DND-41 (cell line): ENCODE measurements at places on chromosomes 2 and 18.

DNA sequence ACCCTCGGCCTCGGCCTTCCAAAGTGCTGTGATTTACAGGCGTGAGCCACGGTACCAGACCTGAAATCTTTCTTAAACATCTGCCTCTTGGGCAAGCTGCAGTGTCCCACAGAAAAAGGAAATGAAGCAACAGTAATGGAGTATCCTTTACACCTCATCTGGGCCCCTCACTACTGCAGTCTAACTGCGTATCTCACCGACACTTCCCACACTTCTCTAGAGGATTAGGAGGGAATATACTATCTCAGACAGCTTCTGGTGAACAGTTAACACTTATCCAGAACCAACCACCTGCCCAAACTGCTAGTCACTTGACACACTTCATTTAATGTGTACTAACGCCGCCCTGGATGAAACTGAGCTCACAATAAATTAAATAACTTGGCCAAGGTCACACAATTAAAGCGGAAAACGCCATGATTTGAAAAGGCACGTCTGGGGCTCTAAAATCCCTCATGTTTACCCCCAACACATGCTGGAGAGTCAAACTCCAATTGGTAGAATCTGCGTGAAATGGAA lies 993 bp downstream of the COX7A2L start:
- peak; percentile 35 for DNase-seq
- H3K4me1 ChIP-seq = peaks cover 39% of the 10 kb centered on the region
- H3K27ac ChIP-seq = peak overlapping the region; percentile 99
- peaks cover 11% of the 10 kb centered on the region for H3K36me3 ChIP-seq
- no peaks in the 10 kb centered on the region for H3K27me3 ChIP-seq

DNA sequence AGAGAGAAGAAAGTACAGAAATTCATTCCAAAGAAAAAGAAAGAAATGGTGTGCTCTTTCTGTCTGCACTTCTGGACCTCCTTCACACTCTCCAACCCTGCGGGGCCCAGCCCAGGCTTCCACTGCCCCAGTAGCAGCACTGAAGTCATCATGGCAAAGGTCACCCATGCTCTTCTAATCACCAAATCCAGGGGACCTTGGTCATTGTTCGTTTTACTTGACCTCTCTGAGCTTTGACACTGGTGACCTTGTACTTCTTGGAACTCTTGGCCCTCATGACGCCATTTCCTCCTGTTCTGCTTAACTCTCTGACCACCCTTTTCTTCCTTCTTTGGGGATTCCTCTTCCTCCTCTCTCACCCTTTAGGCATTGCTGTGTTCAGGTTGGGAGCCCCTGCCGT lies 105.6 kb downstream of the SMAD7 start:
- no peak overlapping the region for H3K4me3 ChIP-seq
- no peaks in the 10 kb centered on the region for H3K36me3 ChIP-seq
- no peak overlapping the region for H3K27ac ChIP-seq
- no peak for DNase-seq

DNA sequence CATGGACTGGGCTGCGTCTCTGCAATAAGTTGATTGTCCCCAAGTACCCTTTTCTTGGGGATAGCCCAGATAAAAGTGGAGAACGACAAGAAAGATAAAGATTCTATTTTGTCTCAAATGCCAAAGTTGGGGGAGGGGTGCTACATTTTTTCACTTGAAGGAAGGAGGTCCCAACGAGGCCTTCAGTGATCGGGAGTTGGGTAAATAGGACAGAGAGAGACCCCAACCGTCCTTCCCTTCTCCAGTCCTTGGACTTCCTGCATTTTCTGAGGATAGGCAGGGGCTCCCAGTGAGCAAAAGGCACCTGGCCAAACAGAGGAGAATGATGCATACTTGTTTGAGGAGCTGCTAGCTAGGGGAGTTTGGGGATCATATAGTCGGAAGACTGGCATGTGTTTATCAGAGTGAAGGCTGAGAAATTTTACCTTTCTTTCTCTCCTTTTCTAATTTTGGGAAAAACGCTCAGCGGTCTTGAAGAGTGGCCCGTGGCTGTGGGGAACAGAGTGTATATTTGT lies 3.5 kb upstream of the EN1 start:
- no peaks in the 10 kb centered on the region for H3K27me3 ChIP-seq
- DNase-seq = no peak
- no peaks in the 10 kb centered on the region for H3K4me1 ChIP-seq
- H3K4me3 ChIP-seq = no peak overlapping the region
- H3K27ac ChIP-seq = no peak overlapping the region
- H3K36me3 ChIP-seq = no peaks in the 10 kb centered on the region

DNA sequence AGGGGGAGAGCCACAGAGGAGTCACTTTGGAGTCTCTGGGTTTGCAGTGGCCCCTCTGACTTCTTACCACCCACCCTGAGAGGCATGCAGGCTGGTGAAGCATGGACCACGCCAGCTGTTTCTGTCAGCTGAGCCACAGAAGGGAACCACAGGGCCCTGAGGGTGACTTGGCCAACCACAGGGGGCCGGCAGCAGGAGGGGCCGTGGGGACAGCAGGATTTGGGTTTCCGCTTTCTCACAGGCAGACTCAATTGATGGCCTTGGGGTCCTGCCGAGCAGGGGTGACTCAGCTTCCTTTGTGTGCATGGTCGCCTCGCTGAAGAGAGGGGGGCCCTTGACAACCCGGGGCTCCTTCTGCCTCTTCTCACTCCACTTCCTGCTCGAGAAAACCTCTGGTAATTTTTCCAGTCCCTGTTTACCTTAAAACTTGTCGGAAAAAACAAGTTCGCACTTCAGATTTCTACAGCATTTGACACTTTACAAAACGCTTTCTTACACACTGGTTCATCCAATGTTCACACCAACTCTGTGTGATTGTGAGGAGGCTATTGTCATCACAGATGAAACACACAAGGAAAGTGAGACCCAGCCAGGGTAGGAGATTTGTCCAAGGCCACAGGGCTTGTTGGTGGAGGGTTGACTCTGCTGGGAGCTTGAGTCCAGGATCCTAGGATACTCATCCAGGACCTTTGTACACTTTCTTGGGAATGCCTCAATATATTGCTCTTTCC lies 311.2 kb downstream of the LPIN1 start:
- H3K27ac ChIP-seq = peak overlapping the region; percentile 82
- peak overlapping the region; percentile 37 for H3K4me3 ChIP-seq
- H3K36me3 ChIP-seq = no peaks in the 10 kb centered on the region

DNA sequence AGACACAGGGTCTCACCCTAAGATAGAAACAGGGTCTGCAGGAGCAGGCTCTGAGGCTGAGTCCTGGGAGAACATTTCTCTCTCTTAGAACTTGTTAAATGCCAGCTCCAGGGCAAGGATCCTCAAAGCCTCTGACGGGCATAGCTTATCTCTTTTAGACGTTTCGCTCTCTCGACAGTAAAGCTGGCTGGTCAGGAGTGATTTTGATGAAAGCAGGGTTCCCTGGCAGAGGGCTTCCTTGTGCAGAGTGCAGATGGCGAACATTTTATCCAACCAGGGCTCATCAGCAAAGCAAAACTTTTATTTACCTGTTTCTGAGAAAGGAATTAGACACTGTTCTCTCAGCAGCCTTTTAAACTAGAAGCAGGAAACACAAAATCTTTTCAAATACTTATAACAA lies 350.8 kb downstream of the ALK start:
- H3K27me3 ChIP-seq = peaks cover 17% of the 10 kb centered on the region
- no peak overlapping the region for H3K27ac ChIP-seq

DNA sequence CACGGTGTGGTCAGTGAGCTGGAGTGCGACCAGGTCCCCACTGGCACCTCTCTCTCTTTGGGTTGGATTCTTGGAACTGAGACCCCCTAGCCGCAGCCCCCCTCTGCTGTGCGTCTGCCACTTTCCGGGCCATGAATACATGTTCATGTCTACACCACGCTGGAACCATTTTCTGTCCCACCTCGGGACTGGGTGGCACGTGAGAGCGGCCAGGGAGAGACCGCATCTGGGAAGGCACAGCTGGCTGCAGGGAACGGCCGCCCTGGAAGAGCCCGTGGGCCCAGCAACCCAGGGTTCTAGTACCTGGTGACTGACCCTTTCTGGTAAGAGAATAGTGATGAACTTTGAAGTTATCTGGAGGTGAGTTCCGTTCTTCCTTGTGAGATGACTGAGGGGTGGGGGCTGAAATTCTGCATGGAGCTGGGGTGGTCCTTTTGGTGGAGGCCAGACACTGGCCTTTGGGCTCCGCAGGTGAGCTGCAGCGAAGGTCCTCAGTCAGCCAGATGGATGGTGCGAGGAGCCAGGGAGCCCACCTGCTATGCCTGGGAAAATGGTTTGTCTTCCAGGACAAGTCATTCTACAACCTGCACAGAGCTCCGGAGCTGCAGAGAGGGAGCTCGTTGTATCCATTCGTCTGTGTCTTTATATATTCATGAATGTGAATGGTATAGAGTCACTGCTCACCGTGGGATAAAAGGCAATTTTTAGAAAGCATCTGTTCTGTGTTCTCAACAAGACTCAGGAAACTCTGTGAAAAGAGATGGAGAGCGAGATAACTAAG lies 223.5 kb downstream of the NDUFA10 start:
- no peaks in the 10 kb centered on the region for H3K4me1 ChIP-seq
- no peak for DNase-seq
- no peak overlapping the region for H3K27ac ChIP-seq
- no peaks in the 10 kb centered on the region for H3K27me3 ChIP-seq
- no peaks in the 10 kb centered on the region for H3K36me3 ChIP-seq
- H3K4me3 ChIP-seq = no peak overlapping the region

DNA sequence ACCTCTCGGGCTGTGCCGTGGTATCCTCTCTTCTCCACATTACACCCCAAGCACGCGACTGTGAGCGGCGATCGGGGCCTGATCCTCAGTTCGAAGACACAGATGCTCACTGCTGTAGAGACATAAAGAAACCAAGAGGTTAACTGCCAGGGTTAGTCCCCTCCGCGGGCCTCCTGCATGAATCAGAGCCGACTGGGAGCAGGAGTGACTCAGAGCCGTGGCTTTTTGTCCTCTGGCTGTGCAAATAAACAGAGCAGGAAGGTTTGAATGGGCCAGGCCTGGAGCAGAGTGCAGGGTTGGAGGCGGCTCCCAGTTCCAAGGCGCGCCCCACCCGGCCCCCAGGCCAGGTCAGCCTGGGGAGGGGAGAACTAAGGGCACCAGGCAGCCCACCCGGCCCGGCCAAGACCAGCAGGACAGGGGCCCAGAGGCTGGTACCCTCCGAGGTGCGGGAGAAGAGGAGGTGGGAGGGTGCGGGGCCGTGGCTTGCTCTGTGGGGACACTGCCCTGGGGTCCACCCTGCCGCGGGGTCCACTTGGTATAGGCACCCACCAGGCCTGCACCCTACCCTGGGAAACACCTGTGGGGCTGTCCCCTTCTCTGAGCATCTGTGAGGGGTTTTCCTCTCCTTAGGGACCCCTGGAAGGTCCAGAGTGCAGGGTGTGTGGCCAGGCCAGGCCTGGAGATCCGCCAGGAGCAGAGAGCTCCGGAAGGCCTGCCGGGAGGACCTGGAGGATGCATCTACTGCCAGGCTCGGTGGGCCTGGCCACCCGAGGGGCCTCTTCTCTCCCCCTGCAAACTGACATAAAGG lies 16.5 kb downstream of the TWIST2 start:
- H3K4me1 ChIP-seq = no peaks in the 10 kb centered on the region
- no peak for DNase-seq
- H3K27me3 ChIP-seq = no peaks in the 10 kb centered on the region
- H3K27ac ChIP-seq = no peak overlapping the region

DNA sequence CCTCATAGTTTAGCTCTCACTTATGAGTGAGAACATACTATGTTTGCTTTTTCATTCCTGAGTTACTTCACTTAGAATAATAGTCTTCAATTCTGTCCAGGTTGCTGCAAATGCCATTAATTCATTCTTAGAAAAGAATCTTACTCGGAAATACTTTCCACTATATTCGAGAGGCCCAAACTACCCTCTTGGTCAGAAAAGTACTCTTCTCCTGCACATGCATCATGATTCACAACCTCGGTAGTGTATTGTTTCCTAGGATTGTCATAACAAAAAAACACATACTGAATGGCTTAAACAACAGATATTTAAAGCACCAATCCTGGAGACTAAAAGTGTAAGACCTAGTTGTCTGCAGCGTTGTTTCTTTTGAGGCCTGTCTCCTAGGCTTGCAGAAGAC lies 364.0 kb upstream of the SLC14A2 start:
- no peak for DNase-seq
- no peaks in the 10 kb centered on the region for H3K4me1 ChIP-seq
- H3K27me3 ChIP-seq = no peaks in the 10 kb centered on the region
- no peaks in the 10 kb centered on the region for H3K36me3 ChIP-seq
- H3K27ac ChIP-seq = no peak overlapping the region
- no peak overlapping the region for H3K4me3 ChIP-seq

- no peak for DNase-seq
- no peaks in the 10 kb centered on the region for H3K36me3 ChIP-seq
- no peaks in the 10 kb centered on the region for H3K4me1 ChIP-seq
- H3K27me3 ChIP-seq = peaks cover 3% of the 10 kb centered on the region
- H3K4me3 ChIP-seq = no peak overlapping the region
Measured at GRCh38 chr18:36719630-36720029, 109.2 kb downstream of the TPGS2 start.

DNA sequence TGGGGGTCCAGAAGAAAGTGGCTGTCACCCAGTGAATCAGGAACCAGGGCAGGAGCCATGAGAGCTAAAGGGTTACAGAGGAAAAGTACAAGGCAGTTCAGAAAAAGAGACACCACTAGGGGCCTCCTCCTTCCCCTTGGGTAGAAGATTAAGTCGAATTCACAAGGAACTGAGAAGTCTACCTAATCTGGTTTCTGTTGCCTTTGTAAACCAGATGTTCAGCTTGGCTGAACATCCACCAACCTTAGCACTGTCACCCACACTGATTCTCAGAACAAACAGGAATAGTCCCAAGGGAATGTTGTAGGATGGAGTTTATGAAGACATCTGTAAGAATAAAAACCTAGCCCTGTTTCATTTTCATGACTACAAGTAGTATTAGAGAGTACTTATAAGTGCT lies 90.4 kb upstream of the NOSTRIN start:
- H3K27ac ChIP-seq = no peak overlapping the region
- no peaks in the 10 kb centered on the region; the same call in 1 of the 2 replicates for H3K36me3 ChIP-seq
- no peaks in the 10 kb centered on the region for H3K4me1 ChIP-seq
- no peaks in the 10 kb centered on the region for H3K27me3 ChIP-seq
- DNase-seq = no peak

DNA sequence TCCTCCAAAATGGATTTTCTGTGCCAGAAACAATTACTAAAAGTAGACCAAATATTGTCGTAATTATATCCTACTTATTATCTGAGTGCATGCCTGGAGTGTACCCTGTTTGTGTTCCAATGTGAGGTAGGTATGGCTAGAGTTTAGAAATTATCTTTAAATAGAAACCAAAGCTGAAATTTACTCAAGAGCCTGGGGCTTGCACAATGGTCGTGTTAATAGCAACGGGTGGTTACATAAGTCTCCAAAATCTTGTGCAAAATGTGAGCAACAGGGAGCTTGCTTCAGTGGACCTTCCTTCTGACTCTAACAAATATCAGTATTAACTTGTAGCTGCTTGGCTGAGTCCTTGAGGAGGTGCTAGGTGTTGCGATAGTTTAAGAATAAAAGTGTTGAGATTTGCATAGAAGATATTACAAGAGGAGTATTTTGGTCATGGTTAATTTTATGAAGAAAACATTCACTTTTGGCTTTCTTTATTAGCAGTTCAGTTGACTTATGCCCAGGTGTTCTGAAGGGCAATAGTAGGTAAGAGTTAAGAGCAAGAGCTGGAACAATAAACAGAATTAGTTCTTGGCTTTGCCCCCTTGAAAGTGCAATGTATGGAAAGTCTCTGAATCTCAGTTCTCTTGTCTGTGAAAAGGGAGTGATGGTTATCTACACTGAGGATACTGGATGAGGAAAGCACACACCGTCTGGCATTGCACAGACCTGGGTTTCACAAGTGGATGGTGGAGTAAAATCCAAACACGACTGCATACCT lies 4.6 kb downstream of the CXCR4 start:
- H3K27me3 ChIP-seq = no peaks in the 10 kb centered on the region
- no peak for DNase-seq
- peak overlapping the region; percentile 37; the same call in 1 of the 2 replicates for H3K27ac ChIP-seq
- peaks cover 31% of the 10 kb centered on the region for H3K4me1 ChIP-seq
